ENCODE measurements at places on chromosomes 2 and 18. TPM values are rescaled to one million over a fixed set of nuclear protein-coding genes. Genes with fewer than 3 reads are reported as not detected.

VAPA gene
- total RNA-seq, result 259 TPM

CTNNA2 gene
- 42.4 TPM for total RNA-seq

CDCA7 gene
- total RNA-seq, result 8.0 TPM

ZAP70 gene
- total RNA-seq, result 1.9 TPM

DLX2 gene
- 0.28 TPM for total RNA-seq

MGAT5 gene
- 76.6 TPM for total RNA-seq

DNER gene
- 56.5 TPM for total RNA-seq

ZNF396 gene
- 6.8 TPM for total RNA-seq

GRCh38 chr18:8341481-8342230 lies 267.6 kb upstream of the RAB12 start:
- no peak overlapping the region for H3K27ac ChIP-seq
- no peak for DNase-seq
- peaks cover 3% of the 10 kb centered on the region for H3K36me3 ChIP-seq
- peaks cover 16% of the 10 kb centered on the region for H3K4me1 ChIP-seq
- no peak overlapping the region for H3K4me3 ChIP-seq

- no peak overlapping the region for H3K27ac ChIP-seq
- H3K4me1 ChIP-seq, result no peaks in the 10 kb centered on the region
- no peaks in the 10 kb centered on the region for H3K36me3 ChIP-seq
- no peak for DNase-seq
- no peaks in the 10 kb centered on the region for H3K27me3 ChIP-seq
Observed at GRCh38 chr18:31454066-31454708, 6.6 kb downstream of the DSG3 start.

DNA sequence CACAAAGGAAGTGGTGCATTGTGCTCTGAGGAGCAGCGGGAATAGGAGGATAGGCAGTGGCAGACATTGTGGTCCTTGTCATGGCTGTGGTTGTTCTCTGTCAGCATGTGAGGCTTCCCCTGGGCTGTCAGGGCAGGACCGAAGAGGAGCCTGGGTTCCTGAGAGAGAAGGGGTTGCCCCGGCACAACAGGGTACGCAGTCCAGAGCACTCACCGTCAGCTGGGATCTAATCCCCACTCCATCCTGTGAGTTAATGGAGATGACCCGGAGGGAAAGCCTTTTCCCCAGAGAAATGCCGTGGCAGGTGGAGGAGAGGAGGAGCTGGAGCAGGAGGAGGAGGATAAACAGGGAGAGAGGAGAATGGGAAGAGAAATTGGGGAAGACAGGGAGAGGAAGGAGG lies 396.7 kb upstream of the HS6ST1 start:
- H3K27me3 ChIP-seq, result no peaks in the 10 kb centered on the region
- no peak overlapping the region for H3K4me3 ChIP-seq
- no peaks in the 10 kb centered on the region for H3K36me3 ChIP-seq
- H3K27ac ChIP-seq, result no peak overlapping the region

DNA sequence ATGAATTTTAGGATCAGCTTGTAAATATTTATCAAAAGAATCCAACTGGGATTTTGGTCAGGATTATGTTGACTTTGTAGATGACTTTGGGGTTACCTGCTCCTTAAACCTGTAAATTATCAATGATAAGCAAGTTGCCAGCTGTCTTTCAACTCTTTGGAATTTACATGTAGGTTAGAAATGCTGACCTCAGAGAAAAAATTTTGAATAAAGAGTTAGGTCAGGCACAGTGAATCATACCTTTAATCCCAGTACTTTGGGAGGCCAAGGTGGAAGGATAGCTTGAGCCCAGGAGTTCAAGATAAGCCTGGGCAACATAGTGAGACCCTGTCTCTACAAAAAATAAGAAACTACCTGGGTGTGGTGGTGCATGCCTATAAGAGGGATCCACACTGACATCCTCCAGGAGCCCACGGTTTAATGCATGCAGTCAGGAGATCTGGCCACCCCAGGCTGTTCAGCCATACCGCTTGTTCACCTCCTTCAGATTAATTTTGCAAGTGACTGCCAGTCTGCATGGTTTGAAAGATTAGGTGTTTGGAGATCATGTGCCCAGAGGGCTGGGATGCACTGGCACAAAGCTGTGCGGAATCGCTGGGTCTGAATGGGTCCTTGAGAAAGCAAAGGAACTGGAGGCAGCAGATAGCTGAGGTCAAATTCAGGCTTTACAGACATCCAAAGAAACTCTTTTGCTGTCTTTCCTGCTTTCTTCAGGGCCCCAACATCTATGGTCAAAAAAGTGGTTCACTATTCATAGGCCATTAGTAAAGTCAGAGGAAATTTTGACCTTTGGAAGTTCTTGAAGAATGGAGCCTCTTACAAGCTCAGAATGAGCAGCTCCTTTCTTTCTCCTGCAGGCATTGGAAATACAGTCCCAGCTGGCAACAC lies 83.4 kb upstream of the TXNDC2 start:
- DNase-seq, result no peak
- no peaks in the 10 kb centered on the region for H3K36me3 ChIP-seq
- no peak overlapping the region for H3K4me3 ChIP-seq
- H3K4me1 ChIP-seq, result peaks cover 38% of the 10 kb centered on the region
- peak overlapping the region; percentile 40 for H3K27ac ChIP-seq

DNA sequence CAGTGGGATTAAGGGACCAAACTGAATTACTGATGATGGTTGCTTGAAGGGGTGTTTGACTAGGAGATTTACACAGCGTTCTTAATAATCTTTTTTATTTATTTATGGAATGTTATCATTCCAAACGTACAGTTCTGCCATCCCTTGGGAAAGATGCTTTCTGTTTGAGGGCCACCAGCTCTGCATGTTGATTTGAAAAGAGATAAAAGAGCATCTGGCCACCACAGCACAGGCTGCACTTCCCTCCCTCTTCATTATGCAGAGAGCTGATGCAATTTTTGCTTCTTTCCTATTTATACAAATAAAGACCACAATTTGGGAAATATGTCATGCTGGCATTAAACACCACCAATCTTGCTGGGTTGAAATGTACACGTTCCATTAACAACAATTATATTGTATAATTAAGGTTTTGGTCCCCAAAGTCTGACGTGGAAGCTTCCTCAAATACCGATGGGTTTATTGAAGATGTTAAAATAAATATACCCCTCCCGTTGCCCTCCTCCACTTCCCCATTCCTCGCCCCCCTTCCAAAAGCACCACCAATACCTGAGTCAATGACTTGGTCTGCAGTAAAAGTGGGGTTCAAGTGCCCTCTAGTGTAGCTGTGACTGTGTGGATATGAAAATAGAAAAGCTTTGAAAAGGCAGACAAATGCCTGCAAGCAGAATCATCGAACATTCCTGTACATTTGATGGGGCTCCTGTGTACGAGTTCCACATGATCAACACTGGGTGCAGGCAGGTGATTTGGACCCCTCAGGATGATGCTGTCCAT lies 211.9 kb downstream of the HRH4 start:
- DNase-seq, result peak; percentile 85
- no peaks in the 10 kb centered on the region for H3K4me1 ChIP-seq
- H3K36me3 ChIP-seq, result no peaks in the 10 kb centered on the region
- H3K27ac ChIP-seq, result no peak overlapping the region
- no peak overlapping the region for H3K4me3 ChIP-seq

DNA sequence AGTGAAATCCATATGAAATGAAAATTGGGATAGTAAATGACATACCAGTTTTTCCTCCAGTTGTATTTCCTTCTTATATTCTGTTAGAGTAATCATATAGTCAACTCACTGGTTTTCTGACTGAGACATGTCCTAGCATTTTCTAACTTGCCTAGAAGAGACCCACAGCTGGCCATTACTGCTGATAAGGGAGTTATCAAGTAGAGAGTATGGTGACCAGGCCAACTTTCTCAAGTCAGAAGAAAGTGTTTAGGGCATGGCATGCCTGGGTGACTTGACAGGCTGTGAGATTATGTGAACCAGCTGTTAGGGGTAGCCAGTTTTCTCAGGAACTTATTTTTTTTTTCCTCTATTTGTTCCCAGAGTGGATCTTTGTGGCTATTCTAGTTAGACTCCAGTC lies 81.2 kb downstream of the GPD2 start:
- no peak for DNase-seq
- peaks cover 6% of the 10 kb centered on the region for H3K36me3 ChIP-seq
- H3K4me1 ChIP-seq, result no peaks in the 10 kb centered on the region
- no peaks in the 10 kb centered on the region for H3K27me3 ChIP-seq

- DNase-seq, result no peak
- H3K4me3 ChIP-seq, result no peak overlapping the region
- no peaks in the 10 kb centered on the region for H3K27me3 ChIP-seq
- no peak overlapping the region for H3K27ac ChIP-seq
- H3K4me1 ChIP-seq, result peaks cover 7% of the 10 kb centered on the region
- H3K36me3 ChIP-seq, result peaks cover 3% of the 10 kb centered on the region
Observed at GRCh38 chr2:206797376-206797775, 32.0 kb downstream of the FASTKD2 start.

- no peak overlapping the region for H3K4me3 ChIP-seq
- no peak overlapping the region for H3K27ac ChIP-seq
- H3K4me1 ChIP-seq, result no peaks in the 10 kb centered on the region
- no peaks in the 10 kb centered on the region for H3K36me3 ChIP-seq
- no peak for DNase-seq
Observed at GRCh38 chr2:145653553-145653952, 1133.6 kb upstream of the ZEB2 start.

GRCh38 chr2:160258492-160258805 lies 58.4 kb upstream of the ITGB6 start:
- peaks cover 2% of the 10 kb centered on the region for H3K27me3 ChIP-seq
- no peaks in the 10 kb centered on the region for H3K36me3 ChIP-seq
- no peak for DNase-seq

DNA sequence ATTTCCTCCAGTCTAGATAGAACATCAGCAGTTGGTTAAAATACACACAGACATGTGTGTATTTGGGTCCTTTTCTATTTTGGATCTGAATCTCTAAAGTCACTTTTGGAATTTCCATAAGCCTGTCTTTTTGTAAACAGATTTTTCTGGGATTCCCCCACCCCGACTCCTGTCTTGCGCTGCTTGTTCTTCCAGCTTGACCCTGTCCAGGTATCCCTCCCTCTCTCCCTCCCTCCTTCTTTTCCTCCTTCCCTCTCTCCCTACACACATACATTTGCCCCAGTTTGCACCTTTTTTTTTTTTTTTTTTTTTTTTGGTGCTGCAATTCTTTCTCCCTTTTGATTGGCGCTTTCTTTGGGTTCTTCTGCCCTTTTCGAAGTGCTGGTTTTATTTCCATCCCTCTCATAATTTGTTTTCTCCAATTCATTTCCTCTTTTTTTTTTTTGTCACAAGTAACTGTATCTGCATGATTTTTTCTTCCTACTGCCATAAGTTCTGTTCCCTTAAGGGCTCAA lies 114.8 kb upstream of the SERTAD2 start:
- H3K4me3 ChIP-seq, result peak overlapping the region; percentile 57
- DNase-seq, result no peak
- H3K4me1 ChIP-seq, result peaks cover 5% of the 10 kb centered on the region
- peak overlapping the region; percentile 33 for H3K27ac ChIP-seq

- no peak for DNase-seq
- H3K4me3 ChIP-seq, result no peak overlapping the region
- H3K36me3 ChIP-seq, result no peaks in the 10 kb centered on the region
- no peaks in the 10 kb centered on the region for H3K27me3 ChIP-seq
- H3K4me1 ChIP-seq, result no peaks in the 10 kb centered on the region
- H3K27ac ChIP-seq, result no peak overlapping the region
Observed at GRCh38 chr18:25251068-25251467, 100.9 kb downstream of the ZNF521 start.

GRCh38 chr2:15331787-15332186 lies 229.3 kb downstream of the NBAS start:
- no peak overlapping the region for H3K4me3 ChIP-seq
- H3K27me3 ChIP-seq, result no peaks in the 10 kb centered on the region
- H3K36me3 ChIP-seq, result no peaks in the 10 kb centered on the region

DNA sequence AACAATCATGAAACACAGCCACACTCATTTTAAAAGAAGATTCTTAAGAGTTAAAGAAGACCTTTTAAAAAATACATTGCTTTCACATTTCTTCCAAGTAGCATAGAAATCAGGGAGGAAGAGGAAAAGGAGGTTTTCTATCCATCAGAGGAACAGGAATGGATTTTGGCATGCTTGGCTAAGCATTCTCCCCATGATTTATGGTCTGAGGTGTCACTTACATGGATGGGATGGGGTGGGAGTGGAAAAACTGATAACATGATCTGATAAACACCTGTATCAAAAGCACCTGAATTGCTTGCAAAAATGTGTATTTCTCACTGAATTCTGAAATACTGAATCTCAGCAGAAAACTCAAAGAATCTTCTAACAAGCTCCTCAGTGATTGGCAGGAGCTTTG lies 265.9 kb downstream of the NRXN1 start:
- H3K4me1 ChIP-seq, result no peaks in the 10 kb centered on the region
- H3K27ac ChIP-seq, result peak overlapping the region; percentile 7
- no peaks in the 10 kb centered on the region for H3K36me3 ChIP-seq
- no peak for DNase-seq
- no peak overlapping the region for H3K4me3 ChIP-seq

GRCh38 chr2:217459680-217460405 lies 543.0 kb downstream of the TNS1 start:
- no peak for DNase-seq
- H3K27me3 ChIP-seq, result no peaks in the 10 kb centered on the region
- H3K4me1 ChIP-seq, result no peaks in the 10 kb centered on the region
- H3K4me3 ChIP-seq, result no peak overlapping the region
- H3K27ac ChIP-seq, result no peak overlapping the region
- no peaks in the 10 kb centered on the region for H3K36me3 ChIP-seq

- no peaks in the 10 kb centered on the region for H3K27me3 ChIP-seq
- no peaks in the 10 kb centered on the region for H3K4me1 ChIP-seq
- DNase-seq, result peak; percentile 4
- no peak overlapping the region for H3K27ac ChIP-seq
Observed at GRCh38 chr18:29378651-29379136, 1201.8 kb upstream of the CDH2 start.

- no peaks in the 10 kb centered on the region for H3K4me1 ChIP-seq
- H3K36me3 ChIP-seq, result no peaks in the 10 kb centered on the region
- no peak overlapping the region for H3K4me3 ChIP-seq
- no peaks in the 10 kb centered on the region for H3K27me3 ChIP-seq
- no peak overlapping the region for H3K27ac ChIP-seq
- no peak for DNase-seq
Observed at GRCh38 chr2:16063251-16063850, 123.0 kb downstream of the MYCN start.

DNA sequence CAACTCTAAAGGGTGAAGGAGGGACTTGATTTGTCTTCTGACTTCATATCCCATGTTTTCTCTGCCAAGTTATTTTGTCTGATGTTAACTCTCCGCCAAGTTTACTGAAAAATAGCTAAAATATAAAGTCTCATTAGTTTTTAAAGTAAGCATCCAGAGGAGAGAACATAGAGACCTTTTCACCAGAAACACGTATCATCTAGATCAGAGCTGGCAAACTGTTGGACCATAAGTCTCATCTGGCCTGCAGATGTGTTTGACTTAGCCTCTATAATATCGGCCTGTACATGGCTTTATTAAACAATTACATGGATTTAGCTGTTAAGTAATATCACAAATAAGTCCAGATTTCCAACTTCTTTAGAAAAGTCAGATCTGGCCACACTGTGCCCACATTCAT lies 182.6 kb downstream of the PLCL1 start:
- no peaks in the 10 kb centered on the region for H3K27me3 ChIP-seq
- no peaks in the 10 kb centered on the region for H3K36me3 ChIP-seq
- no peak for DNase-seq
- H3K27ac ChIP-seq, result no peak overlapping the region
- no peak overlapping the region for H3K4me3 ChIP-seq
- no peaks in the 10 kb centered on the region for H3K4me1 ChIP-seq
